ENCODE measurements at places on chromosomes 13 and 19. TPM values are rescaled to one million over a fixed set of nuclear protein-coding genes. Genes with fewer than 3 reads are reported as not detected.

DNA sequence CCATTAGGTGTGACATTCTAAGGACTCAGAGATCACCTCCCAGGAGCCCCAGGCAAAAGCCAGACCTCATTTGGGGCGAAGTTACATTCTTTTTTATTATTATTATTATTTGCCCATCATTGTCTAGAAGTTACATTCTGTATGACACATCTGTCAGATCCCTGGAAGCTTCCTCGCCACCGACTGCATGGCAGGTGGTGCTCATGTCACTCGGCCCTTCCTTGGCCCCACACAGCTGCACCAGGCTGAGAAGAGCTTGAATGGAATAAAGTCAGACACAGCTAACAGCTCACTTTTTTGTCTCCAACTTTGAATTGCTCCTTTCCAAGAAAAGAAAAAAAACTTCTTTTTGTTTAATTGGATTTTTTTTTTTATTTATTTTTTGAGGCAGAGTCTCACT, 41.4 kb upstream of the LDLR start:
- no peaks in the 10 kb centered on the region for H3K4me1 ChIP-seq
- no peaks in the 10 kb centered on the region for H3K27me3 ChIP-seq
- H3K36me3 ChIP-seq: peaks cover 13% of the 10 kb centered on the region
- no peak overlapping the region for H3K27ac ChIP-seq
- DNase-seq: no peak

Gene CAPS
- total RNA-seq: 2.6 TPM

- H3K4me1 ChIP-seq: no peaks in the 10 kb centered on the region
- peaks cover 2% of the 10 kb centered on the region for H3K36me3 ChIP-seq
- no peaks in the 10 kb centered on the region for H3K27me3 ChIP-seq
- no peak overlapping the region for H3K4me3 ChIP-seq
- no peak for DNase-seq
Observed at GRCh38 chr19:542173-542866, 1.5 kb upstream of the GZMM start.

DNA sequence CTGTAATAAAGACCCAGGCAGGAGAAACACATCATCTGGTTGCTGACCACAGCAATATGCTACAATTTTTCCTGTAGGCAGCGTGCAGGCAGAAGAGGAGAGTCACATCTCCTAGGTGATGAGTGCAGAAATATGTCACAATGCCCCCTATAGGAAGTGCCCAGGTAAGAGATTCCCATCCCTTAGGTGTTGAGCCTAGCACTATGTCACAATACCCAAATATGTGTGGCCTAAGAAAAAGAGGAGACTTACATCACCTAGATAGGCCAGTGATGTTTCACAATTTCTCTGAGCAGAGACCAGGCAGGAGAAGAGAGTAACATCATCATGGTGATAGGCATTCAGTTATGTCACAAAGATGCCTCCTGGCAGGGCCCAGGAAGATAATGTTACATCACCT, 49.4 kb upstream of the ZNF728 start:
- no peaks in the 10 kb centered on the region for H3K27me3 ChIP-seq
- H3K4me3 ChIP-seq: no peak overlapping the region
- H3K4me1 ChIP-seq: no peaks in the 10 kb centered on the region

DNA sequence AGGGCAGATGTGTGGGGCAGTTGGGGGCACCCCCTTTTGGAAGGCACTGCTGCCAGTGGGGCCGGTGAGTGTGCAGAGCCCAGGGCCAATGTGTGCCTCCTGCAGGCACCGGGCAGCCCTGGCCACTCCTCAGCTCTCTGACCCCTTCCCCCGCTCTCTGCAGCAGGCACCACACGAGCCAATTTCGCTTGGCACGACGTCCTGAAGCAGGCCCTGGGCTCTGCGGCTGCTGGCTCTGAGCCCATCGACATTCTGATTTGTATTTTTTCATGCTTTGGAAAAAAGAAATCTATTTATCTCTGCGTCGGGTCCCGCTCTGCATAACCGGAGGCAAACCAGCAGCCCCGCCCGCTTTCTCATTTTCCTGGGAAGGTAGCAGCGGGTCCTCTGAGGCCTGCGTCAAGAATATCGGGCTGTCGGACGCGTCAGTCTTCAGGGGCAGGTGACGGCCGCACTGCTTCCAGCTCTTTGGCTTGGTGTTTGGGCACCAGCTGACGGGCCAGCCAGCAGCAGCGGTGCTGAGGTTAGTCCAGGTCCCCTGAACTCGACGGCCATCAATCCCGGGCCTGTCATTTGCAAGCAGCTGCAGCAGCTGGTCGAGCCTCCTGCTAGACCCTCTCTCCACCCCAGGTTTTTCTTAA, 134.3 kb downstream of the KDM4B start:
- H3K4me3 ChIP-seq: no peak overlapping the region
- no peak overlapping the region for H3K27ac ChIP-seq

DNA sequence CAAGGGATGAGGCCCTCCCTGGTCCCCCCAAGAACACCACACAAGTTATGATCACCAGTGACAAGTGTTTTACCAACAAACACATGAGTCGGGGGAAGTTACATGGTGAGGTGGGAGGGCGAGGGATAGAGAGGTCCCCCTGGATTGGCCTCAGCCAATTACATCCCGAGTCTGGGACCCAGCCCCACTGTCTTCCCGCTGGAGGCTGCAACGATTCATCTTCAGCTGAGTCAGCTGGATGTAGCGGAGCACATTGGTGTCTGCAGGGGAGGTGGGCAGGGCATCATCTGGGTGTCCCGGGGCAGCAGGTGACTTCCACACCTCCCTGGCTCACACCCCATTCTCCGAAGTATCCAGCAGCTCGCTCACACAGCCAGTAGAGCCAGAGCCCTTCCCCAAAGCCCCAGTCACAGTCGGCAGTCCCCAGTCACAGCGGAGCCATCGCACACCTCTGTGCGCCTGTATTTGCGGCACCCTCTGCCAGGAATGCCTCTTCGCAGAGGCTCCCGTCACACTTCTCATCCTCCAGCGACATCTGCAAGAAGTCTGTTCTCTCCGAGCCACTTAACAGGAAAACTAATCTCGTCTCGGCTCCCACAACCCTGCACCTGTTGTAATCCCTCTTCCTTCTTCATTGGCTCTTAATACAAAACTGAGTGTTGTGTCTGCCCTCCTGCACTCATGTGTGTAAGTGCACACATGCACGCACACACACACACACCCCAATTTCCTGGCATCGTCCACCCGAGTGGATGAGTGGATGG, 2.0 kb downstream of the TTC9B start:
- H3K27ac ChIP-seq: no peak overlapping the region
- no peak overlapping the region for H3K4me3 ChIP-seq
- H3K36me3 ChIP-seq: peaks cover 2% of the 10 kb centered on the region
- no peak for DNase-seq
- H3K27me3 ChIP-seq: peaks cover 60% of the 10 kb centered on the region

- no peaks in the 10 kb centered on the region for H3K27me3 ChIP-seq
- no peak overlapping the region for H3K4me3 ChIP-seq
- peaks cover 19% of the 10 kb centered on the region for H3K4me1 ChIP-seq
- peaks cover 13% of the 10 kb centered on the region for H3K36me3 ChIP-seq
Observed at GRCh38 chr19:57282011-57282643, 1.8 kb downstream of the ZNF460 start.

- H3K27me3 ChIP-seq: peaks cover 29% of the 10 kb centered on the region
- no peaks in the 10 kb centered on the region for H3K36me3 ChIP-seq
- H3K4me1 ChIP-seq: no peaks in the 10 kb centered on the region
- no peak overlapping the region for H3K27ac ChIP-seq
- DNase-seq: no peak
Observed at GRCh38 chr13:91948736-91949135, 550.3 kb downstream of the GPC5 start.

Gene FUT3
- total RNA-seq: not detected

Gene ZNF90
- 27.3 TPM for total RNA-seq

Gene MEDAG
- total RNA-seq: not detected

DNA sequence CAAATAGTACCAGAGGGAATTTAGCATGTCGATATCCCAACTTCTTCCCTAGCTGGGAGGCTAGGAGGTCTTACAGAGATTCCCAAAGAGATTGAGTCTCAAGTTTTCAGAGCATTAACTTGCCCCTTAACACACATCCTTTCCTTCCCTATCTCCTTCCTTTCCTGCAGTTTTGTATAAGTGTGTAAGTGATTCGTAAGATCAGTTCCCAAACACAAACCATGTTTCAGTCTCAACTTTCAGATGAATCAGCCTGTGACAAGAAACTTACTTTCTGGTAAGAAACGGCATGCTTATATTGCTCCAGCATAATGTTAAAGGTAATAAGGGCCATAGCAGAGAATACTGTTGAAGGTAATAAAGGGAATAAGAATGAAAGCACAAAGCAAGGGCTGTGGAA, 472.2 kb downstream of the LIG4 start:
- no peak for DNase-seq
- H3K27ac ChIP-seq: no peak overlapping the region
- peaks cover 3% of the 10 kb centered on the region for H3K4me1 ChIP-seq
- no peak overlapping the region for H3K4me3 ChIP-seq
- no peaks in the 10 kb centered on the region for H3K27me3 ChIP-seq

Gene NKPD1
- 0.39 TPM for total RNA-seq

DNA sequence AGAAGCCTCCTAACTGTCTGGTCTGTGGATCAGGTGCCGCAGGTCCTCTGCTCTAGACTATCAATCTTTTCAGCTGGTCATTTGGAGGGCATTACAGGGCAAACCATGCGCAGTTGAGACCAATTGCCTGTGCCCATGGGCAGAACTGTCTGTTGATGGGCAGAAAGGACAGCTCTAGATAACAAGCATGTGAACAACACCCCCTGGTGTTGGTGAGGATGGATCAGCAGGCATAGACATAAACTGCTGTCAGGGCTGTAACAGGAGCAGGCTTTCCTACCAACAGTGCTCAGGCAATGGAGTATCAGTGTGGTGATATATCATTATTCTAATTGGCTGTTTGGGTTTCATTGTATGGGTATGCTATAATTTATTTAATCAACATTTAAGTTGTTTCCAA, 104.7 kb upstream of the KL start:
- peaks cover 2% of the 10 kb centered on the region for H3K36me3 ChIP-seq
- H3K4me3 ChIP-seq: no peak overlapping the region
- no peak for DNase-seq
- H3K27me3 ChIP-seq: no peaks in the 10 kb centered on the region
- H3K27ac ChIP-seq: no peak overlapping the region
- H3K4me1 ChIP-seq: peaks cover 9% of the 10 kb centered on the region

DNA sequence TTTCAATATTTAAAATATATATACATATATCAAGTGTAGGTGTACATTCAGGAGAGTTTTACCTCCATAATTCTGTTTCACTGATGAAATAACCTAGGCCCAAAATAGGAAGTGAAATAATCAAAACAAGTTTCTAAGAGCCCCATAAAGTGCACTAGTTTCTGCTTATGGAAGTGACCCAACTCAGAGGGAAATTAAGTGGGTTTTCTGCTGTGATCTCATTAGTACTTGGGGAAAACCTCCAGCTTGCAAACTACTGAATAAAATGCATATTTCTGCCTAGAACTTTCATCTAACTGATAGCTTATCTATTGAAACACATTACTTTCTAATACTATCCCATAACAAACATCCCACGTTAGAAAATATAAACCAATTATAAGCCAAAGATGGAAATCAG, 45.4 kb upstream of the MIR17HG start:
- no peak overlapping the region for H3K4me3 ChIP-seq
- DNase-seq: no peak
- no peak overlapping the region for H3K27ac ChIP-seq
- H3K27me3 ChIP-seq: no peaks in the 10 kb centered on the region

GRCh38 chr13:33994198-33994597, 176.2 kb downstream of the RFC3 start:
- no peaks in the 10 kb centered on the region for H3K36me3 ChIP-seq
- H3K4me1 ChIP-seq: no peaks in the 10 kb centered on the region
- H3K27me3 ChIP-seq: no peaks in the 10 kb centered on the region
- no peak overlapping the region for H3K4me3 ChIP-seq
- DNase-seq: no peak
- no peak overlapping the region for H3K27ac ChIP-seq

Gene SLC1A6
- 8.2 TPM for total RNA-seq

DNA sequence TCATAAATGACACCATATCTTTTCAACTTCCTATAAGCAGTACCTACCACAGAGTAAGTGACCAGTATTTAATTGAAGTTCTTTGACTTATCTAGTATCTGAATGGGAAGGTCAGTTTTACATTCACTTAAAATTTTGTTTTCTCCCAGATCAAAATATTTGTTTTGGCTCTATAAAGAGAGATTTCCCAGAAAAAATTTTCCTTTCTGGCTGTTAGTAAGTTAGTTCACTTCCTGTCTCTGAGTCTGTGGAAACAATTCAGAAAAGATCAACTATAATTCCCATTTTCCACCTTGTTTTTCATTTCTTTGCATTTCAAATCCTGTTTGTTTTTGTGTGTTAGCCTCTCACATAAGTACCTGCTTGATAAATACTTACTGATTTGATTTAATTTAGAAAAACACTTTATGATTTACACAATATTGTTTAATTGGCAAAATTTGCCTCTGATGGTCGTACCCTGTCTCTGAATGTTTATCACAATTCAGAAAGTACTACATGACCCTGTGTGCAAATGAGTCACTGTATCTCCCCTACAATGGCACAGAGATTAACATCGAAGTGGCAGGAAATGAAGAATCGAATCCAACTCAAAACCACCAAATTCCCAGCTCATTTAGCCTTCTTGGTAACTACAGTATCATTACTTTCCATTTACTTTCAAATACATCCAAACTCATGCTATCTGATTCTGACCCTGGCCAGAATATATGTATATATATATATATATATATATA, 15.4 kb upstream of the MED4 start:
- peaks cover 37% of the 10 kb centered on the region for H3K4me1 ChIP-seq
- H3K36me3 ChIP-seq: no peaks in the 10 kb centered on the region
- peak overlapping the region; percentile 15 for H3K27ac ChIP-seq
- no peak overlapping the region for H3K4me3 ChIP-seq
